ENCODE measurements at places on chromosomes 12 and 14.
A peak's percentile ranks its signal among the peaks of the same experiment; 100 is the strongest.

DNA sequence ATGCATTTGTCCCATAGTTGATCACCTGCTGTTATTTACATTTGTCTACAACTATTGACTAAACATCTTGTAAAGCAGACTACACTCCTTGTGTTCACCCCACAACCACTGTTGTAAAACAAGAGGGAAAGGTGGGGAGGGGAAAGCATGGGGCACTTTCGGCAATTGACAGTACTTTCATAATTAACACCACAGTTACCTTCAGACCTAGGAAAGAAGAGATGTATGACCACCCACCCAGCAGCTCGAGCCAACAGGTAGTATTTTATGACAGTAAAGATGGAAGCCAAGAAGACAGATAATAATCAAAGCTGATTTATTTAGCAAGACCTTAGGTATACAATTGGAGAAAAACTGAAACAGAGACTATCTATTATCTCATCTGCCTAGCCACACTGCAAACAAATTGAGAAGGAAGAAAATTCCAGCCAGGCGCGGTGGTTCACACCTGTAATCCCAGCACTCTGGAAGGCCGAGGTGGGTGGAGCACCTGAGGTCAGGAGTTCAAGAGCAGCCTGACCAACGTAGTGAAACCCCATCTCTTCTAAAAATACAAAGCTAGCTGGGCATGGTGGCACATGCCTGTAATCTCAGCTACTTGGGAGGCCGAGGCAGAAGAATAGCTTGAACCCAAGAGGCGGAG is 11.2 kb downstream of the HECTD4 start:
- no peak for DNase-seq

DNA sequence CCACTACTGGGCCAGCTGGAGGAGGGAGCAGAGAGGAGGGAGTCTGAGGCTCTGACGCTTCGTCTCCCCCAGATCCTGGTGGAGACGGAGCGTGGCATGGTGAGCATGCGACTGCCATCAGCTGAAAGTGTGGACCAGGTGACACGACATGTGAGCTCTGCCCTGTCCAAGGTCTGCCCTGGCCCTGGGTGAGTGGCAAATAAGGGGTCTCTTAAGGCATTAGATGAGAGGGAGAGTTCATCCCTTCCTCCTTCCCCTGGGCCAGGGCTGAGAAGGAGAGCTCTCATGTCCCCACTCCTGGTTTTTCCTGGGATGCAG is 2.5 kb downstream of the CARMIL3 start:
- DNase-seq, result no peak

DNA sequence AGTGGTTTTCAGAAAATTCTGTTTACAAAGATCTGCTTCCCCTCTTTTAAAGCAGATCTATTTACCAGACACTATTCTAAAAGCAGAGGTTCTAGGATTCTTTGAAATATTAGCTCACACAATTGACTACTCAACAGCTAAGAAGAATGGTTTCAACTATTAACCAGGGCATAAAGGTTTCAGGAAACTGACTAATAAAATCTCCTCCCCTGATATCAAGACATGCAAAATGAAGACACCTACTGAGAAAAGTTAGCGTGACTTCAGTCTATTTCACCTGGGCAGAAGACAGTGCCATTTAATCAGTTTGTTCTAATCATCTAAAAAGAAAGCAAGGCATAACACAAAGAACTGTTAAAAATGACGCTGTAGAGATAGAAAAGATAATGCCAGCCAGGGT is 22.2 kb downstream of the DAD1 start:
- no peak for DNase-seq

- DNase-seq, result no peak
These were observed 279.7 kb upstream of the ATP2B1 start for GRCh38 chr12:89988188-89988915.

DNA sequence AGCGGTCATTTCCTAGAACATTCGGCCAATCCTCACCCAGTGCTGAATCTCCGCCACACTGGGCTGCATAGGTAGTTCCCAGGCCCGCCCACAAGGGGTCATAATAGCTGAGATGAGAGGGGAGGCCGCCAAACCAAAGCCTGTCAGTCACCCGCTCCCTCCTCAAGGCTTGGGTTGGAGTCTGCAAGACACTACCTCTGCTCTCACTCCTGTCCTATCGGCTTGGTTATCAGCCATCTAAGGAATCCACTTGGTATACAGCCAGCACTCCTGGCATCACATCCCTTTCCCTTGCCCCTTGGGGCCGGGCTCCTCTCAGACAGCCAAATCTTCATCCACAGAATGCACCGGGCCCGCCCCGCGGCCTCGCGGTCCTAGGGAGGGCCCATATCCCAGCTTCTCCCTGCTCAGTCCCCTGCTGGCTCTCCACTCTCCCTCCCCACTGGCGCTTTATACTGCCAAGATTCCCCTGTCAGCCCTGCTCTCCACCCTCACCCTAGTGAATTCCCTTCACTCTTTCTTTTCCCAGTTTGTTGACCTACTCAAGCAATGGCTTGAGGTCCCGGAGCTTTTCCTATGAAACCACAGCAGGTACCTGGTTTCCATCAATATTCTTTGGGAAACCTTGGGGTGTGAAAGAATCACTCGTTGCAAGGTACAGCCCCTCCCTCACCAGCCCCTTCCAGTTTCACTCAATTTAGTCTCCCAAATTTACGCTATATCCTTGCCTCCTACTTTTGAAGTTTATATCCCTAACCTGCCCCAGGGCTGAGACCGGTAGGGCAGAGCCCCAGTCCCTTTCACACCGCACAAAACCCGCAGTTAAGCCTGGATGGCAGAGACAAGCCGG is 1.4 kb downstream of the IFFO1 start:
- DNase-seq, result peak; percentile 59

DNA sequence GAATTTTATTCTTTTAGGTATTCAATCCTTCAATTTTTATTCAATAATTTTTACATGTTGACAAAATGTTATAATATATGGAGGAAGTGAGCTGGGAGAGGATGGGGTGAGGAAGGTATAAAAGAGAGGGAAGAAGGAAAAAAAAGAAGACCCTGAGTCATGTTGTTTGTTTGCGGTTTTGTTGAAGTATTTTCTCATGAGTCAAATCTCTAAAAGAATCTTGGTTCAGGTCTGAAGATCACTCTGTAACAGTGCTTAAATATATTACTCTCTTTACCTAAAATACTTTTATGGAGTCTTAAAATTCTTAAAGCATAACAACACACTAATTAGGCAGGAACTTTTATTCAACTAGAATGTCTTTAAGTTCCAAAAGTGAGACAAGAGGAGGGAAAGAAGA is 489.6 kb upstream of the GARIN6 start:
- DNase-seq, result no peak

DNA sequence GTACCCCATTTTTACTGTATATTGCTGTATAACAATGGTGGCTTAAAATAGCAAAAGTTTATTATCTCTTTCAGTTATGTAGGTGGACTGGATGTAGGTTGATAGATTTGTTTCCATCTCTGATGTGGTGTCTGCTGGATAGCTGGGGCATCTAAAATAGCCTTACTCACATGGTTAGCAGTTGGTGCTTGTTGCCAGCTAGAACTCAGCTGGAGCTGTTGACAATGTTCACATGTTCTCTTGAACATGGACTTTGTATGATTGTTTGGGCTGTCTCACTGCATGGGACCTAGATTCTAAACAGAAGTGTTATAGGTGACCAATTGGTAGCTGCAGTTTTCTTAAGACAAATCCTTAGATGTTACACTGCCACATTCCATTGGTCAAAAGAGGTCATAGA is 126.9 kb downstream of the GPHN start:
- no peak for DNase-seq

GRCh38 chr12:262817-263216 is at the start of gene SLC6A13:
TSS of gene SLC6A13 (minus strand) at chr12:262836. CDS start at chr12:260052, 2,784 bp downstream.
- DNase-seq, result no peak

DNA sequence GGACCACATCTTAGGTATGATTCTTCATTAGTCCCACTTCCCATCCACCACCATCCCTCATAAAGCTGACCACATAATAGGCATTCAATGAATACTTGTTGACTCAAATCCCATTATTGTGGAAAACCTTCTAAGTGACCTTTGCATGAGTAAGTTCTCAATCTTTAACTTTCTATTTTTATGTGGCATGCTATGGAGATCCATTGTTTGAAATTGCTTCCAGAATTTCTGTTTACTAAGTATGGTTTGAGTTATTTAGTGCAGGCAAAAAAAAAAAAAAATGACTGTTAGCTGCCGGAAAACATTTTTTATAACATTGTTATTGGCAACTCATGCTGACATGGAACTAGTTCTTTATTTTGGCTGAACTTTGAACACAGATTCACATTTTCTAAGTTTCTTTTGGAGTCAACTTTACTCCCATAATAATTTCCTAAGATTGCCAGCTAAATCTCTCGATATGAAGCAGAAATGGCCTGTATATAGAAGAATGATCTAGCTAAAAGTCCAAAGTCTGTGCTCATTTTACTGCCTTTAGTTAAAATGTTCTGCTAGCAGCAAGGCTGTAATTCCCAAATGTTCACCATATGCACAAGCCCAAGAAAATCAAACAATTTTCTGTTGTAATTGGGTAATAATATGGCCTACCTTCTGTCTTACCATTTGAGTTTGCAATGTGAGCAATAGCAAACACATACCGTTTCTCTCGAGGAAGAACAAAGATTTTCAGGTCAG is 77.9 kb downstream of the PTGER2 start:
- peak; percentile 67 for DNase-seq

DNA sequence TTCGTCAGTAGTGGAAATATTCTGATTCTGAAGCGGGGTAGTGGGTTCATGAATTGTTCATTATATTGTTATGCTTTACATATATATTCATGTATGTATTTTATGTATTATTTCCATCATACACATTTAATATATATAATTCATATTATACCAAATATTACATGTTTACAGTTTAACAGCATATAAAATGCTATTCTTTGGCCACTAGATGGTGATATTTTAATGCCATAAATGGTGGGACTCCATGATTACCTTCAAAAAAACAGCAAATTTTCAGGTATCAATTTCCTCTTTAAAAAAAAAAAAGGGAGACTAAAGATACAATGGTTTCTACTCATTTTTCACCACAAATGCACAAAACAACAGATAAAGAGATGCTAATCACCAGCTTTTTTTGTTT is 41.0 kb downstream of the BDKRB1 start:
- DNase-seq, result no peak

GRCh38 chr12:102702447-102703114 is 214.5 kb downstream of the PAH start:
- DNase-seq, result peak; percentile 30

- no peak for DNase-seq
These were observed 13.1 kb upstream of the ANP32D start for GRCh38 chr12:48459259-48459658.

DNA sequence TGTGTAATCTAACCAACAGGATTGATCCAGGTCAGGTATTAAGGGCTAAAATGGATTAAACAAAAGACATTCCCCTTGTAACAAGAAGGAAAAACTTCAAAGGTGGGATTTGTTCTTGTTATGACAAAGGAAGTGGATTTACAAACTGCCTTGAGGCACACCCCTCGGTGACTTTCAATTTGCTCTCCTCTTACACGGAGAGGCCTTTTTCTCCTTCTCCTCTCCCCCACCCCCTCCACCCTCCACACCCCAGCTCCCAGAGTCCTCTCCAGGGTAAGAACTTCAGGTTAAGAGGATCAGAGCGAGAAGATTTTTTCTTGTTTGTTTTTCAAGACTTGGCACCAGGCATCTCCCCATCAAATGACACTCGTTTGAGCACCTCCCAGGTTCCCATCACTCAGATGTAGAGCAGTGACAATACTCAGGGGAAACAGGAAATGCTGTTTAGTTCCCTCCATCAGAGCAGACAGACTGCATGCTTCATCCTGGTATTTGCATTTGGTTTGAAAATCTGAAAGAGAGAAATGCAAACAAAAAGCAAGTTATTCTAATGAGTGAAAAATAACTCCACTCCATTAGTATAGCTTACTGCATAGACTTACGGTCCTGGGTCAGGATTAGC is 77.6 kb upstream of the TMEM260 start:
- no peak for DNase-seq

DNA sequence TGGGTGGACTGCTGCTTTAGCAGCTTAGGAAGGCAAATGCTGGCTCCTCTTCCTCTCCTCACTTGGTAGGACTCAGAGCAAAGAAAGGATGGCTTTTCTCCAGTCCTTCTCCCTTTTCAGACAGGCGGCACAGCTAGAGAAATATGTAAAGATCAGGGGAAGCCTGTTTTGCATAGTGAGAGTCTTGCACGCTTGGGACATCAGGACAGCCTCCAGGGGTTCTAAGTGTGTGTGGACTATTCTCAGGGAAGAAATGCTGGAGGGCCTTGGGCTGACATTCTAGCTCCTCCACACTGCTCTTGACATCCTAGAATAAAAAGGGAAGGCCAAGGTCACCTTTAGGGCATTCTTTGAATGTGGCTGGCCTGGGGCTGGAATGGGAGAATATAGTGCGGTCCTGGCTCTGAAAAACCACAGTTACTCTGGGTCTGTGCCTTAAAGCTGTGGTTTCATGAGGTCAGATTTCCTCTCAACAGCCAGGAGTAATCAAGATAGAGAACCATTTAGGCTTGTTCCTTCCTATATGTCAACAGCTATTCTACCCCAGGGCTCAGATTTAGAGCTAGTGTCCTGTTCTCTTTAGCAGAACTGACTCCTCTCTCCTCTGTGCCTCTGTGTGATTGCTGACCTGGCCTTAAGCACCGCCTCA is 24.3 kb downstream of the CMA1 start:
- no peak for DNase-seq

- DNase-seq, result no peak
These were observed 83.4 kb downstream of the GTF2A1 start for GRCh38 chr14:81137316-81137715.

DNA sequence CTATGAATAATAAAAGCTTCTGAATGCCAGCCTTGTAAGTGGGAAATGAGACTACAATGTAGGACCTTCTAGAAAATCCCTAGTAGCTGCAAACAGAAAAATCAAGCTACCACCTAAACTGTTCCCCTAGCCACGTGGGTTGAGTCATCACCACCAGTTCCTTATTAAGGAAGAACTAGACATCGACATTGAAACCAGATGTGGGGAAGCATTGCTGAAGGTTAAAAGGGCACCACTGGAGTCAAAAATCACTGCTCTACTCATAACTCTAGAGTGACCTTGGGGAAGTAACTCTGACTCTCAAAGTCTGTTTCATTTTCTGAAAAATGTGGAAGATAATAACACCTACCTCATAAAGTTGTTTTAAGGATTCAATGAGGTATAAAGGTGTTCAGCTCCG is 9.4 kb upstream of the CNIH1 start:
- DNase-seq, result peak; percentile 75

GRCh38 chr12:45557016-45557415 is 172.5 kb upstream of the ARID2 start:
- DNase-seq, result no peak

DNA sequence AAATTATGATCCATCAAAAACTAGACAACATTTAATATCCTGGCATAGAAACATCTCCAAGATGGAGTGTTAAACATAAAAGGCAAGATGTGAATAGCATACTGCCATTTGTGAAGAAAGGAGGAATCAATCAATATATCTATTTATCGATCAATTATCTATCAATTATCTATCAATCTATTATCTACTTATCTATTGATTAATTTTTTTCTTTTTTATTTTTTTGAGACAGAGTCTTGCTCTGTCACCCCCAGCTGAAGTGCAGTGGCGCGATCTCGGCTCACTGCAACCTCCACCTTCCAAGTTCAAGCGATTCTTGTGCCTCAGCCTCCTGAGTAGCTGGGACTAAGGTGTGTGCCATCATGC is 117.0 kb upstream of the RFLNA start:
- DNase-seq, result no peak

GRCh38 chr12:6699989-6700645 is 498 bp downstream of the PIANP start:
- no peak for DNase-seq

GRCh38 chr14:99744199-99744872 is 48.9 kb upstream of the EML1 start:
- no peak for DNase-seq

Measured in fibroblast of the conjunctiva (primary cell).